ENCODE measurements at places on chromosomes 6 and 20.

DNA sequence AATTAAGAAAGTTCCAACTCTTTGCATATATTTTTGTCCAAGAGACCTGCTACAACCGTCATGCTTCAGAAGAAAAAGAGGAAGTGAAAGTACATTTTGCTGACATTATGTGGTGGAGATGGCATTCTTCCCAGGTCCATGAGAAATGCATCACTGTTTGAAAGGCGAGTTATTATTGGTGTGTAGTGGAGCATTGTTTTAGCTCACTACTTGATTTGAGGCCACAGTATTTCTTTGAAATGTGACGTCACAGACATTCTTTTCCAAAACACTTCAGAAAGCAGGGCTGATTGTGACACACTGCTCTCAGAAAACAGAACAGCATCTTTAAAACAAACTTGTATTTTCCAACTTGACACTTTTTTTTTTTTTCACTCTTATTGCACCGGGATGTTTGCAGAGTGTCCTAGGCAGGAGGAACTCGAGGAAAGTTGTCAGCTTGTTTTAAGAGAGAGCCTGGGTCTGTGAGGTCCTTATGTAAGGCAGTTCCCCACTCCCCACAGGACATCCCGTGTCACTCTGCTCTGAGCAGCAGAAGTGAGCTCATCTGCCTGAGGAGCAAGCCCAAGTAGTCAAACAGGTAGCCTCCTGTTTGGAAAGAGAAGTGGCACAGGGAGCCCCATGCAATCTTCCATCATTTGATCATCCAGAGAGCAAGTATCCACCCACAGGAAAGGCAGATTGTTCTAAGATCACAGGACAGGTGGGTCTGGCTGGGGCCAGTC is 1.1 kb downstream of the SPTLC3 start:
- DNase-seq, result no peak

- no peak for DNase-seq
Observed at GRCh38 chr20:58038123-58038654, 190.3 kb downstream of the ANKRD60 start.

GRCh38 chr6:74071214-74071613 is 375.2 kb downstream of the CD109 start:
- no peak for DNase-seq

- DNase-seq, result peak; percentile 5
Observed at GRCh38 chr20:19692685-19693119, 65.4 kb upstream of the RIN2 start.

GRCh38 chr6:11952316-11952715 is 59.8 kb upstream of the HIVEP1 start:
- DNase-seq, result no peak

GRCh38 chr20:15627089-15627488 is 946.2 kb downstream of the KIF16B start:
- no peak for DNase-seq

GRCh38 chr6:149917679-149918078 is 5.2 kb downstream of the RAET1G start:
- DNase-seq, result no peak

- no peak for DNase-seq
Observed at GRCh38 chr6:18465410-18466154, 78.4 kb downstream of the RNF144B start.

GRCh38 chr6:152423216-152424103 is 213.7 kb downstream of the SYNE1 start:
- no peak for DNase-seq

- no peak for DNase-seq
Observed at GRCh38 chr6:44012078-44012493, 115.2 kb downstream of the MRPL14 start.

DNA sequence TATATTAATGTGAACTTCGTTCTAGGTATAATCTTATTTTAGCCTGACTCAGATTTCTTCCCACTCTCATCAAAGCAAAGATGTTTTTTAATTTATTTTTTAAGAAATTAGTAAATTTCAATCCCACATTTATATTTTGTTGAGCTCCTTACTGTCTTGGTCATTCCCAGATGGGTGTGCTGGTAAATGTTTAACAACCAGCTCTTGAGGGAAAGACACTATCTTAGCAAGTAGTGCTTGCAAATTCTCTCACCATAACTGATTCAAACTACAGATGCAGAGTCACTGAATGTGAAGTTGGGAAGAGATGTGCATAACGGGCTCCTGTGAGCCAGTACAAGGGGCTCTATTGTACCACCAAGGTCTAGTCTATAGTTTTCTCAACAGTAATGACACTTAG is 29.8 kb upstream of the BTN3A2 start:
- no peak for DNase-seq

- no peak for DNase-seq
Observed at GRCh38 chr6:74284284-74284683, 588.3 kb downstream of the CD109 start.

GRCh38 chr20:58268421-58268821 is 40.0 kb upstream of the ANKRD60 start:
- DNase-seq, result no peak

DNA sequence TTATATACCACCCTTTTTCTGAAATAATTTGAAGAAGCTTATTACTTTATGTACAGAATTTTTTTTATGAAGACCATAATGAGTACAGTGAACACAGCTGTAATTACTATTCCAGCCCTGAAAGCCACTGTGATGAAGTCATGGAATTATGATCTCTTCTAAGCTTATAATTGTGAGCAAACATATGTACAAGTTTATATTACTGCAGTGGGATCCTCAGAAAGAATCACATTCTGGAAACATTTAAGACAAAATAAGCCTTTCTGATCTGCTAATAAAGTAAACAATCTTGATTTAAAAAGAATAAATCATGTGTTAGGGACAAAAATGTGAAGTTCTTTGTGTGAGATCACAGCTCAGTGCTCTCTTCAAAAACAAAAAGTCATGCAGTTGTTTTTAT is 560.4 kb downstream of the CD109 start:
- no peak for DNase-seq

DNA sequence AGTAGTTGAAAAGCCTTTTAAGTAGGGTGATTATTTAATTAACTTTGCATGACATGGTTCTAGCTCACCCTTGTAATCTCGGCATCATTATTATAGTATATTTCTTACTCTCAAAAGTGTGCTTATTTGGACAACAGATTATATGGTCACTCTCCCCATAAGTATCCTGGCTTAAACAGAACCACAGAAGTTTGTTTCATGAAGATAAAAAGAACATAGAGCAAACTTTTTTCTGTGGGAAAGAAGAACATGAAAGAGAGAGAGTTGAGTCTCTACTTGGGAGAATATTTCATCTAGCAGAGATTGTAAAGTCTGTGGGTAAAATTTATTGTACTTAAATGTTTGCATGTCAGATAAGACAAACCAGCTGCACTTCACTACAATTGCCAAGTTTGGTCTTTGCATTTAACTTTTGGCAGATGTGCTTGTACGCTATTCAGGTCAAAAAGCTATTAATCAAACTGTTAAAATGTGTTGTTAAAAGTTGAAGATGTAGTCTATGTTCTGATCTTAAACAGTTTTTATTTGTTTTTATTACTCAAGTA is 33.4 kb upstream of the PRIM2 start:
- DNase-seq, result no peak

- DNase-seq, result no peak
Observed at GRCh38 chr6:31900917-31901414, 920 bp downstream of the ZBTB12 start.
